Adipocyte (in vitro differentiated cells): ENCODE measurements at places on chromosomes 3 and 15.
A peak's percentile ranks its signal among the peaks of the same experiment; 100 is the strongest.

DNA sequence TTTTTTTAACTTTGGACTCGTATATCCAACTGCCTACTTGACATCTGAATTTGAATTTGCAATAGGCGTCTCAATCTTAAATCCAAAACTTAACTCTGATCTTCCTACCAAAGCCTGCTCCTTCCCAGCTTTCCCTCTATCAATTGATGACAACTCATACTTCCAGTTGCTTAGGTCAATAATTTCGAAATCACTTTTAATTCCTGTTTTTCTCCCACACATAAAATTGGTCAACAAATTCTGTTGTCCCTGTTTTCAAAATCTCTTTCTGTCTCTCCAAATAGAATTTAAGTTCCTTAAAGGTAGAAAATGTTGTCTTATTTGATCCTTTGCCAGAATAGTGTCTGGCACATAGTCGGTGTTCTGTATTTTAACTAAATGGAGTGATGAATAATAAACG, 332.4 kb downstream of the SATB1 start:
- no peak for DNase-seq

DNA sequence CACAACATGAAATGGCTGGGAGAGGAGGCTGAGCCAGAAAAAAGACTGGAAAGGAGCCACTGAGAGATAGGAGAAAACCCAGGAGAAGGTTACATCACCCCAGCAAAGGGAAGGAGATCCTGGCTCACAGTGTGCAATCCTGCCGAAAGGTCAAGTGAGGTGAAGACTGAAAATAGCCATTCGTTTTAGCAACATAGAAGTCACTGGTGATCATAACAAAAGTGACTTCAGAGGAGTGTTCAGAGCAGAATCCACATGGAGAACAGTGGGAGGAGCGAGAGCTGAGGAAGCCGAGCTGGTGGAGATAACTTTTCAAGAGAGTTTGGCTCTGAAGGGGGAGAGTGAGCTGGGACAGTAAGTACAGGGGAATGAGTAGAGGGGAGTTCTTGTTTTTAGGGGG, 5.4 kb upstream of the HEG1 start:
- peak; percentile 53 for DNase-seq

DNA sequence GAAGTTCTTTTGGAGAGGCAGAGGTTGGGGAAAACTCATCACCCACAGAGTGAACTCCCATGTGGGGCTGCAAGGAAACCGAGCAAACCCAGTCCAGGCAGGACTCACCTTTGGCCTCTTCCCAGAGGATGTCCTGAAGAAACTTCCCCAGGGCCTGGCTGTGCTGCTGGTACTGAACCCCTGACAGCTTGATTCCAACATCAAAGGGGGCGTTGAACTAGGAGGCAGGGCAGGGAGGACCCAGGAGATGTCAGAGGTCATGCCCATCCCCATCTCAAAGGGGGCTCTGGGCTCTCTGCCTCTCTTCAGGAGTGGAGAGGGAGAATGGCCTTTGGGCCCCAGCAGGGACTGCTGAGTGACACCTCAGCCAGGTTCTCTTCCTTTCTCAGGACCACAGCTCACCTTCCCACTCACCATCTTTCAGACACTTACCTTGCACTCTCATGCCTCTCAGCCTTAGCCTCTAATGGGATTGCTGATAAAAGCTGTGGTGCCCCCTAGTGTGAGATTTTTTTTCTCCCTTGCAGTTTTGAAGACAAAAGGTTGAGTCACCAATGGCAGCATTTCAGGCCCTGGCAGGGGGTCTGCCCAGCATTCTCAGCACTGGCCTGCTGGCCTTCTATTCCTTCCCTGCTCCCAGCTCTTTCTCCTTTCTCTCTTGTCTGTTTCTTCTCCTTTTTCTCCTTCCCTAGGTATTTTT, 6.0 kb downstream of the GHRL start:
- DNase-seq, result peak; percentile 90

DNA sequence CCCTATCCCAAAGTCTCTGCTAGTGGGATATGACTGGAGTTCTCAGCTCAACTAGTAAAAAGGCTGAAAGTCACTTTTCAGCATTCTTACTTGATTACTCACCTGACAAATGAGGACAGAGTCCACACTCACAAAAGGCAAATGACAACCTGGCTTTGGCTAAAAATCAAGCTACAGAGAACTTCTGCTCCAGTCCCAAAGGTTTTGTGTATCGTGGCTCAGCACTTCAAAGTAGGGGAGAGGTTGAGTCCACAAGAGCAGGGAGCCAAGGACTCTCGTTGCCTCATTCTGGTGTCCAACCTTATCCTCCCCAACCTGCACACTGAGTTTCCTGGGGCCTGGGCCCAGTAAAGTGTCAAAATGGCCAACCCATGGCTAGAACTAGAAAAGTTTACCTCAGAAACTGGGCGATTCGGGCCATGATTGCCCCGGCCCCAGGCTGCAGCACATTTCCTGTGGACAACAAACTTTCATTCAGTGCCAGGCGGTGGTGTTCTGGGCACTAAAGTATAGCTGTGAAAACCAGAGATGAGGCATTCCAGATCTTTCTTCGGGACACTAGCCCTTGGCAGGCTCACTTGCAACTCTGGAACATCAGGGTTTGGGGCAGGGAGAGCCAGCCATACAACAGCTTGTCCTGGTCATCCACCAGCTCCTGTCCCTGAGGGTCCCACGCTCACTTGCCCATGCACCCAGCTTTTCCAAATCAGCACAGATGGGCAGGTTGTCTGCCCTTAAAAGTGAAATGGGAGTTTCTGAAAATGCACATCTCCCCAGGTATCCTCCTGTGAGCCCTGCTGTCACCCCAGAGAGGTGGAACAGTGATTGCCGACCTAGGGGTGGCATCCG, 3.1 kb downstream of the ACAA1 start:
- no peak for DNase-seq

DNA sequence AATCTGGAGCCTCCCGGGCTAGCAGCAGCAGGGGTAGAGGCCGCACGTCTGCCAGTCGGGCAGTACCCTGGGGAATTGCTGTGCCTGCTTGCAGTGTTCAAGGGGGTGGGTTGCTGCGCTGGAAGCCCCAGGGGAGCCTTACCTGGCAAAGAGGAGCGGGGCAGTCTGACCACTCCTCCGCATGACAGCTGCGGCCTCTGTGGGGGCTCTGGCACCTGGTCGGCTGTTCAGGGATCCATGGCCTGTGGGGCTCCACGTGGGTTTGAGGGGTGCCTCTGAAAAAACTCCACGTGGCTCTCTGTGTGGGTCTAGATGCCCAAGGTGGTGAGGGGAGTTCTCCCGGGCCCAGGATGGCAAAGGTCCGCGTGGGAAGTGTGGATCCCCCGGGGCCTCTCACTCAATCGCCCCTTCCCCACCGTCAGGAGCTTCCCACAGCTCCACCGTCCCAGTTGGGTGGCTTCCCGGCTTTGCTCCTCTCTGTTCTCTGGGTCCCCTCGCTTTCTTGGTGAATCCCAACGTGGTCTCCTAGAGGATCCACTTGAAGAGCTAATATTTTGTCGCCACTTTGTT, 184.5 kb downstream of the EFHB start:
- DNase-seq, result no peak

DNA sequence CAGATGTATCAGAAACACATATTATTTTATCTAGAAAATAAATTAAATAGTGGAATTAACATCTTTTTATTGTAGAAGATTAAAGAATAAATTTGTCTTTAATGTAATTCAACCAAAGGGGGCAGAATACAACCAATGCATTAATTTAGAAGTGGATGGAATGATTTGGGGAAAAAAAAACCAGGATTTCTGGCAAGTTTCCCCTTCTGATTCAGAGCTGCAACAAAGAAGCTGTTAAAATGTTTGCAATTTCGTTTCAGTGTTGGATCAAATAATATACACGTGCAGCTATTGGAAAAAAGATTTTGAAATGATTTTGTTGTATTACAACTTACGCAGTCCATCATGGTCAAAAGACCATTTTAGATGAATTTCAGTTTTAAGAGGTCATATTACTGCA, 71.6 kb upstream of the ZNF280D start:
- DNase-seq, result peak; percentile 16

- peak; percentile 29 for DNase-seq
Observed at GRCh38 chr3:129001806-129002572, 885 bp downstream of the EFCC1 start.

DNA sequence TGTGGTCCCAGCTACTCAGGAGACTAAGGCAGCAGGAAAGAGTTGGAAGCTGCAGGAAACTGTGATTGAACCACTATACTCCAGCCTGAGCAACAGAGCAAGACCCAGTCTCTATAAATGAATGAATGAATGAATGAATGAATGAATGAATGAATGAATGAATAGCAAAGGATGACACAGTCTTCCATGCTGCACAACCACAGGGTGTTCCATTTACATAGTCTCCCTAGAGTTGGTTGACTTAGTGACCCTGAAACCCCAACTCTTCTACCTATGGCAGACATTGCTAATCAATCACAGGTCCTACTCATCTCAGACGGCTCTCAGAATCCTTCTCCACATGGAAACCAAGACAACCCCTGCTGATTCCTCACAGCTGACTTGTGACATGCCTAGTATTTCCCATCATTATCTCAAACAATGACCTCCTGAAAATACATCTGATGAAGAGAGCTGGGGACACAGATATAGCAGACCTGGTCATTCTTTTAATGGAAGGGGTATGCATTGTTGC, 2.1 kb downstream of the IQCF5 start:
- DNase-seq, result no peak

DNA sequence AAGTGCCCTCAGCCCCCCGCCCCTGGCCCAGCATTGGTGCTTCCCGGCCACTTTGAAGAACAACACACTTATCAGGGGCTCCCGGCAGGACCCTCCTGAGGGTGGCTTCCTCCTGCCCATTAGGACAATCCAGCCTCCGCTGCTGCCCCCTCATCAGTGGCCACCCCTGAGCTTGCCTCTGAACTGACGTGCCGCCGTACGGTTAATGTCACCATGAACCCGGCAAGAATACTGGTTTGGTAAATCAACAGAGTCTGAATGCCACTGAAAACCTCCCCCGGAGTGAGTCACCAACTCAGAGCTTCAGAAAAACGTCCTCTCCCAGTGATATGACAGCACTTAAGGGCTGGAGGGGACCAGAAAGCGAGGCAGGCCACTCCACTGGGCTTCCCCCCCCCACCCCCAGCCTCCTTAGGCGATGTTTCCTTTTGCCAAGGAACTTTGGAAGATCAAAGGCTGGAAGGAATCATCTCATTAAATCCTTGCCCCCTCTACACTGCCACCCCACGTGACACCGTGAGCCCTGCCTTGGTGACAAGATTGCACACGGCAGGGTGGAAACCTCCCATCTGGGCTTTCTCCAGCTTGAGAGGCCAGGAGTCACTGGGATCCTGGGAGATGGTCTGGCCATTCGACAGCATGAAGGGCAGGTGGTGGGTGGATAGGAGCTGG, 142.1 kb downstream of the NUP210 start:
- peak; percentile 12 for DNase-seq

- DNase-seq, result no peak
Observed at GRCh38 chr15:100256970-100257650, 84.7 kb downstream of the ADAMTS17 start.

DNA sequence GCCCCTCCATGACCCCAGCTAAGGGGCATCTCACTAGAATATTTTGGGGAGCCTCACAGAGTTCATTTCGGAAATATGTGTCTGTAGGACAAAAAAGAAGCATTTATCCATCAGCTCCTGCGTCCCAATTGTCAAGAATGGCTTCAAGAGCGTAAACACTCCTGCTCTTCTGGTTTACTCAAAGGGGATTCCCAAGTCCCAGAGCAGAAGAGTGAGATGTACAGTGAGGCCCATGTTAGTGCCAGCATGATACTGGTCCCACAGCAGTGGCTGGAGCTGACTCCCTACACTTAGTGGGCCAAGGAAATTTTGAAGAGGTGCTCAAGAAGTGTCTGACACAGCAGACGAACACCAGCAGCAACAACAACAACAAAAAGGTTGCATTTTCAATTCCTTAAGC, 34.9 kb upstream of the ARL8B start:
- no peak for DNase-seq

DNA sequence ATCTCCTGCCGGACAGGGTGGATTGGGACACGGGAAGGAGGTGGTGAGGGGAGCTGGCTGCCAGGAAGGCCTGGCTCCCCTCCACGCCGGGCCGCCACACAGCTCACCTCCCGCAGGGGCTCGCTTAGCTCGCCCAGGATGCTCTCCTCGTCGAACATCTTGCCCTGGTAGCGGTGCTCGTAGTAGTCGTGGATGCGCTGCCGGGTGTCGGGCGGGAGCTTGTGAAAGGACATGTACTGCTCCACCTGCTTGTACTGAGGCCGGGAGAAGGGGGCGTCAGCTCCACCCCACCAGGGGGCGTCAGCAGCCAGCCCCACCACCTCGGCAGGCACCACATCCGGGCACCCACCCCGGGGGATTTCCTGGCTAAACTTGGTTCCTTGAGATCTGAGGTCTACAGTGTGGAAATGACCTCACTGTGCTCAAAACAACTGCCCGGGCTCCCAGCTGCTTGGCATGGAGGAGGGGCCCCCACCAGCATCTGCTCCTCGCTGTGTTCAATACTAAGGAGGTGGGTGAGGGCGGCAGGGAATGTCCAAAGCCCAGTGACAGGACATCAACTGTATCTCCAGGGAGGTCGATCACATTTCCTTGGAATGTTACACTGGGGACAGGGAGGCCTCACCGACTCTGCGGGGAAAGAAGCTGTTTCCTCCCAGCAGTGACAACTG, 43.4 kb downstream of the HCN4 start:
- DNase-seq, result no peak

DNA sequence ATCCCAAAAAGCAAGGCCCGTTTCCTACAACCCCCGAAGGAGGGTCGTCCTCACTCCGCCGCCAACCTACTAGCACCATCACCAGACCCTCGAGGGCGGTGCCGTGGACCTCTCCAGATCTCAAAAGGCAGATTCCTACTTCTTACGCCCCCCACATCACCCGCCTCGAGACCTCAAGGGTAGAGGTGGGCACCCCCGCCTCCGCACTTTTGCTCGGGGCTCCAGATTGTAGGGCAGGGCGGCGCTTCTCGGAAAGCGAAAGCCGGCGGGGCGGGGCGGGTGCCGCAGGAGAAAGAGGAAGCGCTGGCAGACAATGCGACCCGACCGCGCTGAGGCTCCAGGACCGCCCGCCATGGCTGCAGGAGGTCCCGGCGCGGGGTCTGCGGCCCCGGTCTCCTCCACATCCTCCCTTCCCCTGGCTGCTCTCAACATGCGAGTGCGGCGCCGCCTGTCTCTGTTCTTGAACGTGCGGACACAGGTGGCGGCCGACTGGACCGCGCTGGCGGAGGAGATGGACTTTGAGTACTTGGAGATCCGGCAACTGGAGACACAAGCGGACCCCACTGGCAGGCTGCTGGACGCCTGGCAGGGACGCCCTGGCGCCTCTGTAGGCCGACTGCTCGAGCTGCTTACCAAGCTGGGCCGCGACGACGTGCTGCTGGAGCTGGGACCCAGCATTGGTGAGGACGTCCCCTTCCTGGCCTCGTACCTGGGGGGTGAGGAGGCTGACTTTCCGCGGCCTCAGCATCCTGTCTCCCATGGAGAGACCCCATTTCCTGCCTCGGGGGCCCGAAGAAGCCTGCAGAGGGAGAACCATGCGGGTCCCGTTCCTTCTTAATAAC, at the start of gene MYD88:
Gene MYD88 (plus strand): TSS at position 313 of the 842 bp plus-strand sequence. CDS start 40 bp downstream, at position 353.
- peak; percentile 86 for DNase-seq

- peak; percentile 66 for DNase-seq
Observed at GRCh38 chr3:170079536-170080165, 41.9 kb downstream of the GPR160 start.

- no peak for DNase-seq
Observed at GRCh38 chr3:188417766-188418165, 263.8 kb downstream of the LPP start.
